ENCODE measurements at places on chromosomes 6 and 20.

GRCh38 chr6:63862486-63863198, 227.0 kb downstream of the PHF3 start:
- DNase-seq, result no peak

- no peak for DNase-seq
Observed at GRCh38 chr6:45715508-45715803, 300.2 kb downstream of the CLIC5 start.

- DNase-seq, result peak; percentile 69
Observed at GRCh38 chr6:3749067-3749841, 2.3 kb downstream of the PXDC1 start.

GRCh38 chr6:37507077-37507476, 7.4 kb upstream of the CCDC167 start:
- DNase-seq, result no peak

GRCh38 chr6:57147955-57148858, 23.9 kb upstream of the BAG2 start:
- no peak for DNase-seq

DNA sequence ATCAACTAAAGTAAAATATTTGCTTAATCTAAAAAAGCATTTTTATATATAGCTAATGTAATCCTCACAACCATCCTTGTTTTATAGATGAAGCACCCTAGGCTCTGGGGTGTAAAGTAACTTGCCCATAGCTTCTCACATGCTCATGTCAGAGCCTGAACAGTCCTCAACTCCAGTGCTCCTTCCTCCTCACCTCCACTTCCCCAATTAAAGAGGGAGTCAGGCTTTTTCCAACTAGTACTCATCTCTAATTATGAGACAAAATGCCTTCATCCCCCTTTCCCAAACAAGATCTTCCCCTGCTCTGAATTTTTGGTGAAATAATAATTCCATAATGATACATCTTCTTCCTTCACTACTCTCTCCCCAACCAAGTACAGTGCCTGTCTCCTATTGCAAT, 290.8 kb upstream of the PRDM1 start:
- DNase-seq, result no peak

GRCh38 chr6:107750176-107750797, 73.8 kb downstream of the SCML4 start:
- no peak for DNase-seq

DNA sequence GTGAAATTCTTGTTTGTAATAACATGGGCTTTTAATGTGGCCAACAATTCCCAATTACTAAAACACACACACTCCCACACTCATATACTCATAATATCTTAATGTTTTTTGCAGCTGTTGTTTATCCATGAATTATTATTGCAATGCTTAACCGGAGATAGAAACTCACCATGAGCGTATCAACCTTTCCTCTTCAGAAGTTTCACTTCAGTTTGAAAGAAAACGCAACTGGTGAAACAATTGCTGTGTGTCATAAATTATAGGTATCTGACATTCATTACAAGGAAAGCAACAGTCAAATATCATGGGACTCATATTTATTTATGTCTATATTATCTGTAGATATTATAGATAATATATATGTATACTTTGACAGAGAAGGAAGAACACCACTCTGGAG, 104.1 kb downstream of the HDGFL1 start:
- no peak for DNase-seq

GRCh38 chr20:20447196-20447595, 79.3 kb downstream of the INSM1 start:
- no peak for DNase-seq

GRCh38 chr6:63663147-63663955, 27.7 kb downstream of the PHF3 start:
- DNase-seq, result no peak

- no peak for DNase-seq
Observed at GRCh38 chr6:146305092-146305491, 238.5 kb upstream of the RAB32 start.

- DNase-seq, result no peak
Observed at GRCh38 chr6:53433261-53433950, 84.7 kb upstream of the ELOVL5 start.

DNA sequence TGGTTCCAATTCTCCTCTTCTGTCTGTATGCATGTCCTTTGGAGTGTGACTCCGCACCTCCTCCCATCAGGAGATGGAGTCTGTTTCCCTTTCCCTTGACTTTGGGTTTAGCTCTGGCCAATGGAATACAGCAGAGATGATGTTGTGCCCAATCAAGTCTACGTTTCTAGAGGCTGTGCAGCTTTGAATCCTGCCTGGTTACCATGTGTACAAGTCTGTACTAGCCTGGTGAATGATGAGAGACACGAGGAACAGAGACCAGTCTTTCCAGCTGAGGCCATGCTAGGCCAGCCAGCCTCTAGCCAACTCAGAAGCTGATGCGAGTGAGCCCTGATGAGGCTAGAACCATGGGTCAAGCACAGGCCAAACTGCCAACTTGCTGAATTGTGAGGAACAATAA, 83.2 kb downstream of the LAMP5 start:
- DNase-seq, result no peak

GRCh38 chr20:48393737-48394314, 434.0 kb downstream of the PREX1 start:
- DNase-seq, result no peak

DNA sequence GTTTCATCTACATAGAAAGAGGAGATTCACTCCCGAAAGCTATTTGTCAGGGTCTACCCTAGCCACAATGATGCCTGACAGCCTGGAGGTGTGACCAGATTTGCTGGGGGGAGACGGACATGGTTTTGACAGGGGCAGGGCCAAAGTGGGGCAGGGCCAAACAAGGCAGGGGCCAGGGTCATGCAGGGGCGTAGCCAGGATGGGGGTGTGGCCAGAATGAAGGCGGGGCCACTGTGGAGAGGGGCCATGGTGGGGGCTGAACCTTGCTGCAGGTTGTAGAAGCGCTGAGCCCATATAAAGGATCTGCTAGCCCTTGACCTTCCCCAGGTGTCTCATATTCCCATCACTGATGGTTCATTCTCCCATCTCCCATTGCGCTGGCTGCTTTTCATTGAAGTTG, 184.1 kb upstream of the SULF2 start:
- no peak for DNase-seq

DNA sequence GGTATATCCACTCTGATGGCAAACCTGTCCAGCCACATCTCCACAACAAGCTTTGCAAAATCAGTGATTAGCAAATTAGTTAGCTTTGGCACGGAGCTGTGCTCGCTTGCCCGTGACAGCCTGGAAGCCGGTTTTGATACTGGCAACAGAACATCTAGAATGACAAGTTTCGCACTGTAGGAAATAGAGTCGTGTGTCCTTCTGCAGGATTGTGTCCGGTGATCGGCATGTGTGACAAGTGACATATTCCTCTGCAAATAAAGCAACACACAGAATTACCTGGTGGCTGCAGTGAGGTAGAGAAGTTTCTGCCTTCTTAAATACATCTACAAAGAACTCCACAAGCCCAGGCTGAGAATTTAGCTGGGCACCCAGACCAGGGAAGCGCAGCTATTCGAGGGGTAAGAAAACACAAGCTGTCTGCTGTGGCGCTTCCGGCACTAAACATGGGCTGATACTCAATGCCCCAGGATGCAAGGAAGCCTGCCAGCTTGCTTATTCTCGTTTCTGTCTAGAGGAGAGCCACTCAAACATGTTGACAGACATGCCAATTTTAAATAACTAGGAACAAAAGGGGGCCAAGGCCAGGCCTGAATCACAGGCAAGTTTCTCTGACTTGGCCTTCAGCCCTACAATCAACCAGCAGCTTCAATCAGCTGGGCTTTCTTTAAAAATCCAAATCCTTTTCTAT, 22.2 kb downstream of the EIF2S2 start:
- DNase-seq, result no peak

DNA sequence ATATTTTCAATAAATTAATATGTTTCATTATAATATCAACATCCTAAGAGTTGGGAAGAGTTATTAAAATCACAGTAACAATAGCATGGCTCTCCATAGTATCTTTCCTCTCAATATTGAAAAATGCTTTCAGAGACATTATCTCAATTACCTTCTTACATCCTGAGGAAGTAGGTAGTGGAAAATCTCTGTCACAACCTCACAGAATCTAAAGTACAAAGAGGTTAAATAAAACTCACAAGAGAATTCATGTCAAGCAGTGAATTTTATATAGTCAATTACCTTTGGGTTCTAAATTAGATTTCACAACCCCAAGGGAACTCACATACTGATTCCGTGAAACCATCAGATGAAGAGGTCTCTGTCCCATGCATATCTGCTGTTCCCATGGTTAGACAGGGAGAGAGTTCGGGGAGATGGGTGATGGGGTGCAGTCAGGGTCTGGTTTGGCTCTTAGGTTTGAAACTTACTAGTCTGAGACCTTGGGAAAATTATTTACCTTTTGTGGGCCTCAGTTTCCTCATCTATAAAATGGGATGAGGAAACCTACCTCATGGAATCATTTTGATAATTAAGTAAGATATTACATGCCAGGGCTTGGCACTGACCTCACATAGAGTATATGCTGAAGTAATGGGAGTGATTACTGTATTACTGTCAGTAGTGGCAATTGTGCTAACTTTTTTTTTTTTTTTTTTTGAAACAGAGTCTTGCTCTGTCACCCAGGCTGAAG, 74.0 kb upstream of the SNX9 start:
- DNase-seq, result no peak

DNA sequence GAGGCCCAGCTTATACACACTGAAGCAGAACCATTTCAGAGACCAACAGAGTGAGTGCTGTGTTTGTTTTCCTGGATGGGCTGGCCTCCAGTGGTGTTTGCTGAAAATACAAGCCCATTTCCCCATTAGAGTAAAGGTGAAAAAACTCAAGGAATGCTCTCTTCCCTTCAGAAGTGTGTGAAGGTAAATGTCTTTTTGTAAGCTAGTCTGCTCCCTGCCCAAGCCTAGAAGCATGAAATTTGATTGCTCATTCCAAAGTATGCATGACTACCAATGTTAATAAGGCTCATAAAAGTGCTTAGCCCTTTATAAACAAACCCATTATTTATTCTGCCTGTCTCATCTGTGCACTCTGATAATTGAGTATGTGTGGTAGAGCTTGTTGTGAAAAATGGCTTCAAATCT, 59.1 kb downstream of the ADGRF1 start:
- no peak for DNase-seq

- no peak for DNase-seq
Observed at GRCh38 chr20:15342991-15343523, 1005.6 kb upstream of the FLRT3 start.

DNA sequence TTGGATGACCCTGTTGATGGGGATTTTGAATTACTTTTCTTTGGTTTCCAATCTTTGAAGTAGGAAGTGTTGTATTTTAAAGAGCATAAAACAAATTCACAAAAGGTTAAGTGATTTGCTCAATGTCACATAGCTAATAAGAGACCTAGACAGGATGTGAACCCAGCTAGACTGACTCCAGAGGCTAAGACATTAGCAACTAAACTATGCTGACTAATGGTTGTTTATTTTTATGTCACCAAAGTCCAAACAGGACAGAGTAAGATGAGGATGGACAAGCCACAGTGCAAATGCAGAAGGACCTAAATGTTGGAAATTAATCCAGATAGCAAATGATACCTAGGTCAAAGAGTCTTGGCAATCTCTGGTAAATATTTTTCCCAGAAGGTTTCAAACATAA, 38.0 kb downstream of the OGFRL1 start:
- no peak for DNase-seq

GRCh38 chr6:71028236-71028876, 71.5 kb upstream of the B3GAT2 start:
- DNase-seq, result no peak

GRCh38 chr6:143598466-143599080, 79.2 kb upstream of the PHACTR2 start:
- DNase-seq, result no peak

DNA sequence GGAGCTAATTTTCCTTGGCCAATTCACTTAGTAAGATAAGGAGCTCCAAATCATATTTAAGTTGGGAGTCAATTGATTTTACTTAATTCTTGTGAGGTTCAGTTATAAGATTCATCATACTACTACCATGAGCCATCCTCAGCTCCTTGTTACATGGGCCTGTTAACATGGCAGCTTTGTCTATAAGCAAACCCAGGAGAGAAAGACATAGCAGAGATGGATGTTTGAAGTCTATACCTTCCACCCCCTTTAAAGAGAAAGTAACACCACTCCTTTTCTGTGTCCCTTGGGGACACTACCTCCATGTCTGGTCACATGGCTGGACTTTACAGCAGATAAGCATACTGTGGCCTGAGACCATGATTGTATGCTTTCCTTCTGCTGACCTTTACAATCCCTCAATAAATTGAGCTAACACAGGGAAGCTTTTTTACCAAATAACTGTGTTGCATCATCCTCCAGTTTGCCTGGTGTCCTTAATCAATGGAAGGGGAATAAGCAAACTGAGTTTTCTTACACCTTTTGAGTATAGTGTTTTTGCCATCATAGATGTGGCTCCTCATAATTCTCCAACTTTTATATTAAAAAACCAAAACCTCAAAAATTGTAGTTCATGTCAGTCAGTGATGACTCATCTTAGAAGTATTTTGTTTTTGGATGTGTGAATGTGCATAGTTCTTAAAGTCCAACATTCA, 9.8 kb upstream of the ZNFX1 start:
- DNase-seq, result no peak

GRCh38 chr6:134835993-134836392, 113.9 kb downstream of the ALDH8A1 start:
- DNase-seq, result no peak

- no peak for DNase-seq
Observed at GRCh38 chr20:26276554-26277210, 580.0 kb upstream of the ZNF337 start.

DNA sequence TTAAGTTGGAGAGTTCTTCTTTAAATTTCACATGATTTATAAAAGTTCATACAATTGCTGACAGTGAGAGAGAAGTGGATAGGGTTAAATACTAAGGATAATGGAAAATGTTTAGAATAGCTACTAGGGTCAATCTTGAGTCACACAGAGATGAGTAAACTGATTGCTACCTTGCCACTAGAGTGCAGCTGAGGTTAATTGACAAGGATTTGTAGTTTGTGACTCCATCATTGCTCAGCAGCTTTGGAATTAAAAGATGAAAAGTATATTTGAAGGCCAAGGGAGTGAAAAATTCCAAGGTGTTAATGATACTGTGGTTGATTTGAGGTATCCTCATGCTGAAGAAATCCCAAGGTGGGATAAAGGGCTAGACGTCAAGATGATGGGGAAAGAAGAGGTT, 524.0 kb downstream of the UTRN start:
- DNase-seq, result no peak

- DNase-seq, result no peak
Observed at GRCh38 chr6:118736440-118736839, 85.0 kb upstream of the CEP85L start.

All from colonic mucosa (tissue), 4 donors.